Stomach (tissue), 19 donors: ENCODE measurements at places on chromosomes 4 and X.
A peak's percentile ranks its signal among the peaks of the same experiment; 100 is the strongest.

GRCh38 chr4:15914291-15914690, 24.2 kb downstream of the FGFBP1 start:
- DNase-seq, result no peak

GRCh38 chr4:25835384-25835783, 27.4 kb downstream of the SEL1L3 start:
- DNase-seq, result no peak

DNA sequence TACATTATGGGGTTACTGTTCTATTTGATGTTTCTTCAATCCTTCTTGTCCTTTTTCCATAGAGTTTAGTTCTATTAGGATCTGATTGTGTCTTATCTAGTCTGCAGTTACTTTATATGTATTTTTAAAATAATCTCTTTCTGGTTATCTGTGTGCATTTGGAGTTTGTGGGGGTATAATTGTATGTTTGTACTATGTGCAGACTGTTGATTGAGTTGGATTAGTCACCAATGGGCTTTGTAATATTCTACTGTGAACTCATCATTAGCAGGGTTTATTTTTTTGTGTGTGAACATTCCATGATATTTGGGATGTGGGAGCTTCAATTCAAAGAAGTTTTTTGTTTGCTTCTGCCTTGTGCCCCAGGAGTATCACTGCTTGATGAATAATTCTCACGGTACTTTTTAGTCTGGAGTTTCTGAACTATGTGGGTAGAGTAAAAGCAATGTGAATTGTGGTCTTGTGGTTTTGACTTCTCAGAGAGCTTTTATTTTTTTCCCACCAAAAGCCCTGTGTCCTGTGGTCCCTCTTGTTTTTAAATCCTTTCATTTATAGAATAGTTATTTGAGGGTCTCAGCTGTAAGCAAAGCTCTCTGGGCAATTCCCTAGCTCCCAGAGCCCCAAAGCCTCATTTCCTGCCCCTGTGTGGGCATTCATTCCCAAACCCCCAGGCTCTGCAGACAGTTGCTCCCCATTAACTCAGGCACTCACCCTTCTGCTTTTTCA, 127.8 kb downstream of the PHKA2 start:
- no peak for DNase-seq

DNA sequence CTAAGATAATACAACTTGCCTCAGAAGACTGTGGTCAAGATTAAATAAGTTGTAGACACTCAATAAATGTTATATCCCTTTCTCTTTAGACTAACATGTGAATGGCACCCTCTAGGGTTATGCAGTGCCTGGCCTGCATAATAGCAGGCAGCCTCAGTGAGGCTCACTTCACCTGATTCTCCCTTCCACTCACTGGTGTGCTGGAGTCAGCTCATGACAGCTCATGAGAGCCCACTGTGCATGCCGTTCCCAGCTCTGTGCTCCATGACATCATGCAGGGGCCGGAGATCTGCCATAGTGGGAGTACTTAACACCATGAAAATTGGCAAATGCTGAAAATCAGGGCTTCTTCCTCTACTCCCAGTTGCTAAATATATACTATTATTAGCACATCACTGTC, 64.5 kb downstream of the TEC start:
- DNase-seq, result no peak

DNA sequence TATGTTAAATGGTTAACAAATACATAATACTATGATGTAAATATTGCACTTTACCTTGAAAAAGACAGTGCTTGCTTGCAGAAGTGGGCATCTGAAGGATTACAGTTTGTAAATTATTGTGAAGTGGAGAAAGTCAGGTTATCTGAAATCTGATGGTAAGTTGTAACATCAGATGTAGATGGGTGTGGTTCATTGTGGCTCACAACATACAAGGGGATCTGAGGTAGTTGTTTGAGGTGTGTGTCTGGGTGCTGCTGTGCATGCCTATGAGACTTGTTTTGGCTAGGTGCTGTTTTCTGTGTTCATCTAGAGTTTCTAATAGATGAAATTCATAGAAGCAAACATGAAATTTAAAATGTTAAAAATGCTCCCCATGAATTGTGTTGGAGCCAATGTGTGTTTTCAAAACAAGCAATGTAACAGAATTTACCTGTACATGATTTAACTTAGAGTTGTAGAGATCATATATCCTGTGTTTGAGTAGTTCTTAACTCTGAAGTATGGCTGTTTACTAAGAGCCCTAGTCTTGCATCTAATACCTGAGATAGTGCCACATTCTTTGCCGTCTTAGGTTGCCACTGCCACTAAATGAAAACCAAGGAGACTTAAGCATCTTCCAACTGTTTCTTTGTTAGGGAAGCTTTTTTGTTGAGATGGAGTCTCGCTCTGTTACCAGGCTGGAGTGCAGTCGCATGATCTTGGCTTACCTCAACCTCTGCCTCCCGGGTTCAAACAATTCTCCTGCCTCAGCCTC, 11.9 kb upstream of the NDUFC1 start:
- no peak for DNase-seq

DNA sequence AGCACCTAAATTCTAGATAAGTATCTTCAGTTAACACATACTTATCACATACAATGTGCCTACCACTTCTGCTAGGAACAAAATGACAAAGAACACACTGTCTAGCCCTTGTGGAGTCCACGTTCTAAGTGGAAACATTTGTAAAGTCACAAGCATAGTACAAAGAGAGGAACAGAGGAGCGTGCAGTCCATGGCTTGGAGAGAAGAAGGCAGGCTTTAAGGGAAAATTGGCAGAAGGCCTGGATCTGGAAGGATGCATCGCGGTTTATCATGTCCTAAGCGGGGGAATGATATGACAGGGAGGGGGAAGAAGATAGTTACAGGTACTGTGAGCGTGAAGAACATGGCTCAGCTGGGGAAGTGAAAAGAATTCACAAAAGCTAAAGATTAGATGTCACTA, 218.0 kb downstream of the PRDM5 start:
- DNase-seq, result peak; percentile 29

DNA sequence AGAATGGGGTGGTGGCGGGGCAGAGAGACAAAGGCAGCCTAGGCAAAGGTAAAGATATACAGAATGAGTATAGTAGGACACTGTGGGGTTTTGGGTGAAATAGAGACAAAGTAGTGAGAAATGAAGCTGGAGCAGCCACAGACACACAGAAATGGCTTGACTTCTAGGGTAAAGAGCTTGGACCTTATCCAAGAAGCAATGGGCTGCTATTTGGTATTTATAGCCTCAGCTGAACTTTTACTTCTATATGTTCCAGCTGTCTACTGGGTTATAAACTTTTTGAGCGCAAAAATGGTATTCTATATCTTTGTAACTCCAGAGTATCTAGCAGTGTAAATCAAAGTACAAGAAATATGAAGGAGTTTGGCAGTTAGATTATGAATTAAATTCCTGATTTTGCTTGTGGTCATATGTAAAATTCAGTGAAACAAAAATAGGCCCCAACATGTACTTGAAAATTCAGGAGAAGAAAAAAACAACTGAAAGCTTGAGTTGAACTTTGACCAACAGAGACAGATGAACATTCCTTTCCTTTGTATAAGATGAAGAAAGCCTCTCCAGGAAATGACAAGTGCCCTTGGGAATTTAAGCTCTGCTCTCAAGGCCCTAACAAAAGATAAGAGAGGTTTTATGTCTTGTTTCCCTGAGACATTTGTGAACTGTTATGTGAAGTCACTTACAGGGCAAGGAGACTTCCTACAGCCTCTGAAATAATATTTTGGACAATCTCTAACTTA, 354.1 kb downstream of the CHIC1 start:
- DNase-seq, result no peak

- DNase-seq, result no peak
These were observed 106.6 kb upstream of the SH3RF1 start for GRCh38 chr4:169377367-169377766.

DNA sequence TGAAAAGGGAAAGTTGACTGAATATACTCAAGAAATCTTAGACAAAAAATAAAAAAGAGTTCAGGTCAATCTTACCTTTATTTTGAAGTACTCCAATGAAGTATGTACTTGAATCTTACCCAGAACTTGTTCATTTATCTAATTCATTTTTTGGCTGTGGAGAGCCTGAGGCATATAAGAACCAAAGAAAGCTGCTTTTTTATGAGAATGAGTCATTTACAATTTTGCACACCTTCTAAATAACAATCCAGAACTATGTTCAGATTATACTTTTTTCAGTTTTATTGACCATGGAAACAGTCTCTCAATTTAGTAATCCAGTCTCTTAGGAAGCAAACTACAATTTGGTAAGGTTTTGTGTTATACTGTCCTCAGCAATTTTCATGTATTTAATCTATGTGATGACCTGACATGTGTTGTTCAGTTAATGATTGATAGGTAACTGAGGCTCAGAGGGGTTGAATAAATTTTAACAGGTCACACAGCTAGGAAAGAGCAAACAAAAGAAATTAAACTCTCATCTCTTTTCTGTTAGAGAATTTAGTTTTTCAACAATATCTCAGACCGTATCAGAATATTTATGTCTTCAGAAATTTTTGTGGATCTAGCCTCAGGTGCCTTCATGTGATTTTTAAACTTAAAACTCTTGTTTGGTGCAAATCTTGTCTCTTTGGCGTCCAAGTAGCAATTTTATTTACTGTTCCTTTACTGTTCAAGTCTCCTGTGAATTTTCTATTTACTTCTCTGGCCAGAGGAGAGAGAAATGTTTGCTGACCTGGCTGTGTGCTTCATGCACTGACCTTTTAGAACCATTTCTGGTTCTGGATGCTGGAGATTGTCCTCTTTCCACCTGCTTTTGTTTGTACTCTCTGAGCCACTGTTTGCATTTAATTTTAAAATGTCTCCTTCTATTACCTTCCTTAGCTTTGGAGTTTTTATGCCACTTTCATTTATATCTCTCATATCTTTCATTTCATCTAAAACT, 1453.4 kb downstream of the STIM2 start:
- DNase-seq, result no peak

GRCh38 chrX:77731821-77732419, 54.1 kb downstream of the ATRX start:
- no peak for DNase-seq

DNA sequence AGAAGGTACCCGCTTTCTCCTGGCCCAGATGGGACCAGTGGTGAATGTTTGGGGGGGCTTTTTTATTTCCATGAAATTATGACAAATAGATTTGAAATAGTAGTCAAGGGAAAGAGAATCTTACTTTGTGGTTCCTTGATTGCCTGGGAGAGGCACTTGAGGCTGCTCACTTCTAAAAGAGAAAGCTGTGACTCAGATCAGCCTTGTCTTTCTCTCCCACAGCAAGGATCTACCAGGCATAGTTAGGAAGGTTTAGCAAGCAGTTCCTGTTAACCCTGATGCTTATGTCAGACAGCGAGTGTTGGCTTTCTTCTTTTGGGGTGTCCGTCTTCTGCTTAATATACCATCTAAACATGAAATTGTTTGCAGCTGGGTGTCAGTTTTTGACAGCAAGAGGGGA, 114.5 kb downstream of the TSPAN7 start:
- no peak for DNase-seq

DNA sequence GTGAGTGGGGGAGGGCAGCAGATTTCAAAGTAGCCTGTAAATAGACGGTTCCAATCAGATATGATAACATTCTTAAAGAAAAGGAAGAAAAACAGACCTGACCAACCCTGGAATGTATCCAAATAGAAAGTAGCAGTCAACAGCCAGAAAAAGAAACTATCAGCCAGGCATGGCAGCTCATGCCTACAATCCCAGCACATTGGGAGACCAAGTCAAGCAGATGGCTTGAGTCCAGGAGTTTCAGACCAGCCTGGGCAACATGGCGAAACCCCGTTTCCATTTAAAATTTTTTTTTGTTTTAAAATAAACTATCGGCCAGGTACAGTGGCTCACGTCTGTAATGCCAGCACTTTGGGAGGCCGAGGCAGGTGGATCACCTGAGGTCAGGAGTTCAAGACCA, 125.0 kb downstream of the THOC2 start:
- no peak for DNase-seq

GRCh38 chr4:955161-955921, 18.0 kb downstream of the DGKQ start:
- peak; percentile 1 for DNase-seq

DNA sequence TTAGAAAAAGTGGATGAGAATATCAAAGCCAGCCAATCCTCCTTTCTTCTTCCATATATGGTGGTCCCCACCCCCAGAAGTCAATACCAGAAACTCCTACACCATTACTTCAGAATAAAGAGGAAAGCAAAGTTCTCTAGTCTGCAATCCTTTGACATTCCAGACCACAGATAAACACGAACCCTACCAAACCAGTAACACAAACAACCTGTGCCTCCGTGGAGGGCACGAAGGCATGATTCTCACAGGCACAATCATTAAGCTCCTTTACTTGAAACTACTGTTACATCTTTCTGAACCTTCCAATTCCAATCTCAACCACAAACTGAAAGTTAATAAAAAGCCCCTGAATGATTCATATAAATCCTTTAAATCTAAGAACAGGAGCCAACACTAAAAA, 16.3 kb downstream of the MAML3 start:
- peak; percentile 50 for DNase-seq
